Cortex of kidney (tissue), 1 donor: ENCODE measurements at places on chromosomes 11 and 22.

- no peak for DNase-seq
These were observed 35.7 kb upstream of the NNMT start for GRCh38 chr11:114260483-114260882.

- no peak for DNase-seq
These were observed 17.6 kb downstream of the INCENP start for GRCh38 chr11:62141111-62142042.

GRCh38 chr11:113675003-113675561, 31.0 kb downstream of the TMPRSS5 start:
- DNase-seq = no peak

DNA sequence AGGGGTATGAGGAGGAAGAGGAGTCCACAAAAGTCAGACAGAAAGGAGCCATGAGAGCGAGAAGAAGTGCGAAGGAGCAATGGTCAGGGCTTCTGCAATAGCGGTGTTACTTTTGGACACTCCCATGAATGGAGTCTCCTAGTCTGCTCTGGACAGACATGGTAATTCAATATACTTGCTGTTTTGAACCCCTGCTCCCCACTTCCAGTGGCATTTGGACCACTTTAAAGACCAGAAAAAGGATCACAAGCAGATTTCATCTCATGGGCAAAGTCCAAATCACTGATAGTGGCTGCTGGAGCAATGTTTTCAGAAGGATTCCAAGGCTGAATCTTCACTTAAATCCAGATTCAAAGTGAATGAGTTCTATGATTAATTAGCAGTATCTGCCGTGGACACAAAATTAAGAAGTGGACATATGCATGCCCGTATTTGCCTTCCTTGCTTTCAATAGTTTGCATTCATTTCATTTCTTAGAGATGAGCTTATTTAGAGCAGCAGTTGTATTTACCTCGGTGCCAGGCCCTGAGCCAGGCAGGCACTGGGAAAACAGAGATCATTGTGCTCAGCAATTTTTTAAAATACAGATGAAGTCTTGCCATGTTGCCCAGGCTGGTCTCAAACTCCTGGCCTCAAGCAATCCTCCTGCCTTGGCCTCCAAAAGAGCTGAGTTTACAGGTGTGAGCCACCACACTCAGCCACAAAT, 72.0 kb downstream of the SLC1A2 start:
- no peak for DNase-seq

DNA sequence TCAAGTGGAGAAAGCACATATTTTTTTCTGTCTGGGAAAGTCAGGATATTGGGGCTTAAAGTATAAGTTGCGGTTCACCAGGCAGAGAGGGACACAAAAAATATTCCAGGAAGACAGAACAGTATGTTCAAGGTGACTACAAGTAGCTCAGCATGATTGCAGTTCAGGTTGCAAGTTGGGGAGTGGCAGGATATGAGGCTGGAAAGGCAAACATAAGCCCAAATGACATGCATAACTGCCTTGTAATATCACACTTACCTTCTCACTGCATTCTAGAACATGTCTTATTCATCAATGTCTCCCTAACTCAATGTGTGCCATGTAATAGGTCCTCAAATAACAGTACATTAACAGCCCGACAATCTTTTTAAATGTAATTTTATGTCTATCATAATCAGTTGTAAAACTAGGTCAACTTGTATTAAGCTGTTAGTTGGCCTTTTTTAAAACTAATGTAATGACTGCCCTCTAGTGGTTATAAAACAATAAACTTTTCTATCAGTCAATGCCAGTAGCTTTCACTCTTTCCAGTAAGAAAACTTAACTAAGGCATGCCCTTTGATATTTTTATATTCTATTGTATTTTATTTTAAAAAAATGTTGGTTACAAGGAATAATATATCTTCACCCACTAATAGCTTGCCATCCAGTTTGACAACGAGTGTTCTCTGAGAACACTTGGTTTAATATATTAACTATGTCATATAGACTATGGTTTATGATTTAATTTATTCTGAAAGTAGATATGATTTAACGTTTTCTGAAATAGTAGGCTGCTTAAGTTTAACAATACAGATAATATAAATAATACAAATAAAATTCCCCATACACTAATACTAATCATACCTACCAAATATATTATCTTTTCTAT, 39.4 kb upstream of the CFAP300 start:
- no peak for DNase-seq

- no peak for DNase-seq
These were observed 236.2 kb upstream of the KIRREL3 start for GRCh38 chr11:127236776-127237175.

DNA sequence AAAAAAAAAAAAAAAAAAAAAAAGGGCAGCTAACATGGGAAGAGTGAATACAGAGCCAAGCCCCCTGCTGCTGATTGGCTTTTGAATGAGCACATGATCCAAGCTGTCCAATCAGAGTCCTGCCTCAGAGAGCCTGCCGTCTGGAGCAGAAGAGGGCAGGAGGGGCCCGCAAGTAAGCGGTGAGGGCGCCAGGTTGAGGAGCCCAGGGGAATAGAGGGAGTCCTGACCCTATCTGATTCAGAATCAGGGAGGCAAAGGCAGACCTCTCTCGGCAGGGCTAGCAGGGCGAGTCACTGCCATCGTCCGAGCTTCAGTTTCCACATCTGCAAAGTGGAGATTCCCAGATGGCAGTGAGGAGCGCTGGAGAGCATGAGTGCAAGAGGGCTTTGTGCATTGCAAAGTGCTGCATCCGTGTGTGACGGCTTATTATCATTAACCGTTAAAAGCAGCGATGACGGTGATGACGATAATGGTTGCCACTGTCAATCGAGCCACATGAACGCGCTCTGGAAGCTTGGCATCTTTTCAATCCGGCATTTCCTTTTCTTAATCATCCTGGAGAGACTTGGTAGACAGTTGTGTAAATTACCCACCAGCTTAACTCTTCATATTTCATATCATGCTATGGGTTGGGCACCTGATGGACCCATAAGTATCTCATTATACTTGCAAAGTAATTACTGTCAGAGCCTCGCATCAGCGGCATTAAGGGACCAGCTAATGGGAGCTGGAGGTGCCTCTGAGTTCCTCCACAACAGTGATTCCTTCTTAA, 68.6 kb upstream of the ATXN10 start:
- DNase-seq = no peak

- no peak for DNase-seq
These were observed 22.9 kb downstream of the FAR1 start for GRCh38 chr11:13691286-13691899.

DNA sequence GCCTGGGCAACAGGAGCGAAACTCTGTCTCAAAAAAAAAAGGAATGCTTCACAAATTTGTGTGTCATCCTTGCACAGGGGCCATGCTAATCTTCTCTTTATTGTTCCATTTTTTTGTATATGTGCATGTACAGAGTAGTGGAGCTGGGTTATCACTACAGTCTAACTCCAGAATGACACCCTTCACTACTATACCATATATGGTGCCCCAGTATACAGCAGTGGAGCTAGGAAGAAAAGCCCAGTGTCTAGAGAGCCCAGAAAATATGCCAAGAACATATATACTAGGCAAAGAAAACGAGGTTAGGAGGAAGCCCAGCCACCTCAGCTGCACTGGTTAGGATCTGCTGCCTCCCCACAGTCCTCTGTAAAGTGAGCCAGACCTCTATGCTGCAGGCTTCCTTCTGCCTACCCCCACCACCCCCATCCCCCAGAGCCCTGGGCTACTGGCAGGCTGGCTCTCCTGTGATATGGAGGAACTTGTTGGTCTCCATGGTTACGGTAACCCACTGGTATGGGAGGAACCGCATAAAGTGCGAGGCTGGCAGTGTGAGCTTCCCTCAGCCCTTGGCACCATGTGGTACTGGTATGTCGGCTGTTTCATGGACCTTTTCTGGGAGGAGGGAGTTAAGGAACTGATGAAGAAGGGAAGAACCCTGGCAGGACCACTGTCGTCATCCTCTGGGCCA, 34.3 kb downstream of the RCOR2 start:
- no peak for DNase-seq

- DNase-seq = no peak
These were observed 3.1 kb downstream of the DMC1 start for GRCh38 chr22:38566726-38567504.

GRCh38 chr11:110196241-110196754, 100.1 kb downstream of the RDX start:
- no peak for DNase-seq

- no peak for DNase-seq
These were observed 10.7 kb downstream of the LMO1 start for GRCh38 chr11:8252946-8253345.
